EL (cell line): ENCODE measurements at places on chromosomes 12 and 14.

DNA sequence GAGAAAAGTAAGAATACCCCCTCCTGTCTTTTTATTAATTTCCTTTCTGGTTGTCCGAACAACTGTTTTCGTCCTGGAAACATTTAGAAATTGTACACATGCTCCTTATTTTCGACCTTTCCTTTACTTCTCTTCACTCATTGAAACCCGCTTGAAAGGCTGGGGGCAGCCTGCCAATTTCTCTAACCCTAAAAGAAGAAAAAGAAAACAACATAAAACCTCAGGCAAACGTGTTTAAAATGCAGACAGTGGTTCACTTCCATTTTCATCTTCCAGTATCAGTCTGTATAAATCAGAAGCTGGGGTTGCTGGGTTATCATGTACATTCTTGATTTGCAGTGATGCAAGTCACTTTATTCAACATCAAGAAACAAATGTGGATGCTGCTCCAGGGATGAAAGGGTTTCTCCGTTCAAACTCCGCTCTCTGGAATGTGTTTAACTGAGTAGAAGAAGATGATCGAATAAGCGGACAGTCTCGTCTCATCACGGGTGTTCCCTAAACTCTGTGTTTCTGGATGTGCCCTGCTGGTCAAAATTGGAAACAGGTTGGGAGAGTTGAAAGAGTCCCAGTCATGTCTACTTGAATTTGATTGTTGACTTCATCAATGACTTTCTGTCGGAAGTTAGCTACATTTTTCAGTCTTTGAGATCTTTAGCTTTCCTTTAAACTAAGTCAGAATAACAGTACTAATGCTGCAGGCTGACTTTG lies 1042.2 kb downstream of the BCL11B start:
- DNase-seq: no peak

- DNase-seq: peak; percentile 48
These were observed 25.1 kb downstream of the SLC4A8 start for GRCh38 chr12:51449580-51450246.

DNA sequence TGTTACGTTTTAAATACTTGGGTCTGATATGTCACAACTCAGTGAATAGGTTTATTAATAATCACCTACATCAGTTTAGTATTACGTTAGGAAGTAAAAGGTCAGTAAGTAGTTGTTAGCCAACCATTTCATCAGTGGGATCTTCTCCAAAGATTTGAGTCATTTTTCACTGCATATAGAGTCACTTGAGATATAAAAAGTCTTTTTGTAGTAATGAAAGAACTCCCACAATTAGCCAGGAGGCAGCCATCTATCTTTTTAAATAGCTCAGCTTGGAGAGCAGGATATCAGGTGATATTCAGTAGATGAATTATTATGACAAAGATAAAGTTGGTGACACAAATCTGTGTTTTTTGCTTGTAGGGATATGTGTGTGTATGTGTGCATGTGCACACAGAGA lies 309.3 kb downstream of the PDZRN4 start:
- no peak for DNase-seq

DNA sequence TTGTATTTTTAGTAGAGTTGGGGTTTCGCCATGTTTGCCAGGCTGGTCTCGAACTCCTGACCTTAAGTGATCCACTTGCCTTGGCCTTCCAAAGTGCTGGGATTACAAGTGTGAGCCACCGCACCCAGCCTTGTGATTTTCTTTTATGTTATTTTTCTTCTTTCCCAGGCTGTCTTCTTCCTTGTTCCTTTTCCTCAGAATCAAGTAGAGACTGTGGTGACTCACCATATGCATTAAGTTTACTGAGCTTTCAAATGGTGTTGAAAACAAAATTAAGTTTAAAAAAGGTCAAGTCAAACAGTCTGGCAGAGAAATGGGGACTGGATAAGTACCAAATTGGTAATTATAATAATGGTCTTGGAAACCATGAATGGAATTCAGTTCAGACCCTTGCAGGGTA lies 5.7 kb downstream of the ARPC3 start:
- no peak for DNase-seq

- DNase-seq: no peak
These were observed 864.6 kb upstream of the FBXO33 start for GRCh38 chr14:40296821-40297220.

- no peak for DNase-seq
These were observed 110.0 kb downstream of the ATP23 start for GRCh38 chr12:58051378-58051777.

GRCh38 chr12:24814379-24815113 lies 134.4 kb downstream of the BCAT1 start:
- DNase-seq: no peak

- DNase-seq: no peak
These were observed 10.1 kb downstream of the MLF2 start for GRCh38 chr12:6742834-6743233.

GRCh38 chr12:110782094-110782493 lies 39.4 kb upstream of the PPP1CC start:
- no peak for DNase-seq

GRCh38 chr12:4825011-4825858 lies 84.5 kb upstream of the KCNA1 start:
- no peak for DNase-seq

DNA sequence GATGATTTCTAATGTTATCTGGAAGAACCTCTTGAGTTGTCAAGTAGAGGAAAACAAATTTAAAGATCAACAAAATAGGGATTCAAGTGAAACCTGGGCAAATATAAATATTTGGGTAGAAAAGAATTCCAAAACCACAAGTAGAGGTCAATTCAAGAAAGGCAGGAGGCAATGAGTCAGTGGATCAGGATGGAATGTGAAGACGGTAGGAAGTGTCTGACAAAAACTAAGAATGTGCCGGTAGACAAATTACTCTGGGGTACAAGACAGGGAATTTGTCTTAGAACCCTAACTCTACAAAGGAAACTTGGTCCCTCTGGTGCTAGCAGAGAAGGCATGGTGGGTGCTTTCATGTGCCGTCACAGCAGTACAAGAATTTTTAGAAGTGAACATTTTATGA lies 13.6 kb downstream of the ABCD2 start:
- DNase-seq: peak; percentile 44

DNA sequence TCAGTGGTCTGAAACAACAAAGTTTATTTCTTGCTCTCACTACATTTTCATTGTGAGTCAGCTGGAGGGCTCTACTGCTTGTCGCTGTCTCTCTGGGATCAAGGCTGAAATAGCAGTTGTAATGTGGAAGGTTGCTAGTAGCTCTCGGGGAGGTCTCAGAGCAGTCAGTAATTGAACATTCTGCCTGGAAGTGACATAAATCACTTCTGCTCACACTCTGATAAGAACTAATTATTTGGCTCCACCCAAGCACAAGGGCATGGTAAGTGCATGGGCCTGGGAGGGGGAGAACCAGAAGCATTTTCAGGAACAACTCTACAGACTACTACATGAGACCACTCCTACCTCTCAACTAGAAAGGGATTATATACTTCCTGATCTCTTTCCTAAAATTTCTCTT lies 128.2 kb downstream of the TMEM117 start:
- no peak for DNase-seq

- no peak for DNase-seq
These were observed 170.9 kb downstream of the SEC23A start for GRCh38 chr14:38931969-38932652.

DNA sequence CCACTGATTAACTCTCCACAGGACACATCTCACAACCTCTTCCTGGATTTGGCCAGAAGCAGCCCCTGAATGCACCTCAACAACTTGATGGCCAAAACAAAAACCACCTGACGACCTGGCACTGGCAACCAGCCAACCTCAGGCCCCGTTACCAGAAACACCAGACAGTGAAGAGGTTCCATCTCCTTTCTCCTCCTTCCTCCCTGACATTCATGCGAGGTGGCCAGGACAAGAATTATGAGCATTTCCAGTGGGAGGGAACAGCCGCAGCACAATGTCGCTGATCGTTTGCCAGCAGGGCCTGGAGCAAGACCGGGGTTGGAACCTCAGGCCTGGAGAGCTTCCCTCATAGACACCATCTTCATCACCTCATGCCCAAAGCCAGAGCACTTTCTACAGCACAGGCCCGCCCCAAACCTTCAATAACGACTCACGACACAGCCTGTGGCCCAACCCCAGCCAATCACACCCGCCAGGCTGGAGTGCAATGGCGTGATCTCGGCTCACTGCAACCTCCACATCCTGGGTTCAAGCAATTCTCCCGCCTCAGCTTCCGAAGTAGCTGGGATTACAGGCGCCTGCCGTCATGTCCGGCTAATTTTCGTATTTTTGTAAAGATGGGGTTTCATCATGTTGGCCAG lies 48.7 kb downstream of the CCDC88C start:
- DNase-seq: no peak

- DNase-seq: no peak
These were observed 22.6 kb downstream of the SLC25A47 start for GRCh38 chr14:100345711-100346110.

DNA sequence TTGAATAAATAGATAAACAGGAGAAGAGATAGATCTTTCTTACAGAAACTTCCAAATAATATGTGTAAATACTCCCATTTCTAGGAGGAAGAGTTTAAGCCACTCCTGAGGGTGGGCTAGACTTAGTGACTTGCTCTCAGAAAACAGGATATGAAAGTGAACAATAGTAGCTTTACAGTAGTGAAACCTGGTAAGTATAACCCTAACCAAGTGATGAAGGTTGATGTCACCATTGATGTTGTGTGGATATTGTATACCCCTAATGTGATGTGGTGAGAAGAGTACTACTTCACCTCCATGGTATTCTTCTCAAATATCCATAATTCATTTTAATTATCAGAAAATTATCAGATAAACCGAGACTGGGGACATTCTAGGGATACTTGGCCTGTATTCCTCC lies 20.9 kb downstream of the AKAP6 start:
- no peak for DNase-seq

- no peak for DNase-seq
These were observed 82.2 kb downstream of the DRAM1 start for GRCh38 chr12:101959607-101960006.

- DNase-seq: peak; percentile 34
These were observed 26.5 kb downstream of the ZBTB42 start for GRCh38 chr14:104827177-104828055.

- no peak for DNase-seq
These were observed 56.4 kb upstream of the USP44 start for GRCh38 chr12:95607642-95608041.

- peak; percentile 48 for DNase-seq
These were observed 129.2 kb upstream of the EVL start for GRCh38 chr14:99936056-99936455.

- DNase-seq: no peak
These were observed 326.8 kb downstream of the ALG10 start for GRCh38 chr12:34348836-34349672.

DNA sequence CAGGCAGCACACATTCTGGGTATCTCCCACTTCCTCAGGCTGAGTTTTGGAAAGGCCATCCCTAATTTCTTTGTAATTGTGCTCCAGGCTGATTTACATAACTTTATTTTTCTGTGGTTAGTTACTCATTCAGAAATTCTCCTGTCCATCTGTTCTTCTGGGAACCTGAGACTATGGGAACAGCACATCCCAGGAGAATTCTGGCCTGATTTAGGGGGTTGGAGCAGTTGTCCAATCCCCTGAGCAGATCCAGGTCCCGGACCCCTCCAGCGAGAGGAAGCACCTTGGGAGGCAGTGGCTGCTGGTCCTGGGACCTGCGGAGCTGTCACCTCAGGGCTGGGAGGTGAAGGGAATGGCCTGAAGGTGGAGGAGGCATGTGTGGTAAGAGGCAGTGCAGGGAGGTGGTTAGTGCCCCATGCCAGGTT lies 40.4 kb downstream of the TSPAN9 start:
- peak; percentile 93 for DNase-seq

DNA sequence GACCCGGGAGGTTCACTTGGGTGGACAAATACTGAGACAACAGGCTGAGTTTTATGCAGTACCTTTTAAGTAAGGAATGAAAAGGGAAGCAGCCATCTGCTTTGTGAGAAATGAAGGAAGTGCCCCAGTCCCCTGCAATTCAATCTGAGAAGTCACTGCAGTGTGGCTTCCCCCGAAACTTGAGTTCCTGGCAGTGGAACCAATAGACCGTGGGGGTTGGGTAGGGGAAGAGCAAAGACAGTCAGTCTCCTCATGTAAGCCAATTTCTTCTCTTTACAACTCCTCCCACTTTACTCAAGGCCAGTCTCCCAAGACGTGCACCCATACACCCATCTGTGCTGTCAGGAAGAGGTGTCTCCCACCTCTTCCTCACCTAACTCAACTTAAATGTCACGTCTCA lies 206.5 kb downstream of the BCAT1 start:
- DNase-seq: no peak

- DNase-seq: peak; percentile 66
These were observed 77.4 kb downstream of the SCARB1 start for GRCh38 chr12:124786061-124786964.

- DNase-seq: no peak
These were observed 2.8 kb upstream of the SLC48A1 start for GRCh38 chr12:47770086-47770726.

- DNase-seq: no peak
These were observed 2.1 kb downstream of the TARBP2 start for GRCh38 chr12:53502983-53503728.

- DNase-seq: no peak
These were observed 63.3 kb downstream of the ACSS3 start for GRCh38 chr12:81141217-81141616.

DNA sequence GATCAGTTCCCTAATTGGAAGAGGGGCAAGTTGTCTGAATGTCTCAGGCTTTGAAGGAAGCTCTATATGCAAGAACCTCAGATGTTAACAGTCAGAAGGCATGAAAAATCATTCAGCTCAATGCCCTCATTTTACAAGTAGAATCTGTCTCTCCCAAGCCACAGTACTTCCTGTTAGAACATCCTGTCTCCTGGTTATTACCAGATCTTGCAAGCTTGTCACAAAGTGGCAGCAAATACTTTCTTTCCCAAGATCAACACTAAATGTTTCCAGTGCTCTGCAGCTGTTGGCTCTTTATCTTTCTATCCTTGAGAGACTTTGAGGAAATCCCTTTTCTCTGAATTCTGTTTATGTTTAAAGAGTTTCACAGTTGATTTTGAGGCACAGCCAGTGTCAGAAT lies 235.5 kb downstream of the AKAP6 start:
- peak; percentile 10 for DNase-seq

GRCh38 chr12:113880988-113881962 lies 84.8 kb downstream of the RBM19 start:
- no peak for DNase-seq

DNA sequence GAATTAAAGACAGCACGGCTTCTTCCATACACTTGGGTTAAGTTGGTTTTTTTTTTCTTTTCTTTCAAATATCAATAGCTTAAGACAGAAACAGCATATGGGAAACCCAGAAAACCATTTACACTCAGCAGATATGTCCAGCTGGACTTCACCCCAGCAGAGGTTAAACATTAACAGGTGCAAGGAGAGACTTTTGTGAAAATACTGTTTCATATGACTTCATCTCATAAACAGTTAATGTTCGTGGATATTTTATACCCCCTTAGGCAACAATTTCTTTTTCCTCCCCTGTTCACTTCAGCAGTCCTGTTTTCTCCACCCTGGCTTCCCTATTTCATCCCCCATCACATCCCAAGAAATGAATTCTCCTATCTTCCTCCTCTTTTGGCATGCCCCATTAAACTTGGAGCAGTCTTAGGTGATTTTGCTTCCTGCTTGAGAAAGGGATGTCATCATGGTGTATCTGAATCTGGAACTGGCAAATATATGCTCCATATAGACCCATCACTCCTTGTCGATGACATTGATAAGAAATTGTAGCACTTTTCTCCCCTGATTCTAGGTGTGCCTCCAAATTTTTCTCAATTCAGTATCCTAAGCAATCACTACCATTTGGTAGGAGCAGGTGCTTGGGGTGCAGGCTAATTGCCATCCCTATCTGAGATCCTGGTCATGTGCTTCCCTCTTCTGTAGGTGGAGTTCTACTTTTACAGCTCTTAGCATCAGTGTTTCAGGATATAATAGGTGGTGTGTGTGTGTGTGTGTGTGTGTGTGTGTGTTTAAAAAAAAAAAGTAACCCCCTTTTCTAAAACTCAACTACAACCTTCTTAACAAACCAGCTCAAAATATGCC lies 67.9 kb downstream of the BMP4 start:
- DNase-seq: no peak
